ENCODE measurements at places on chromosomes 6 and 20. TPM values are rescaled to one million over a fixed set of nuclear protein-coding genes. Genes with fewer than 3 reads are reported as not detected.

Gene KCTD20
- polyA plus RNA-seq = 52.8 TPM

Gene PHACTR3
- 77.2 TPM for polyA plus RNA-seq

Gene THEMIS
- 0.14 TPM for polyA plus RNA-seq

Gene EPPIN
- 0.41 TPM for polyA plus RNA-seq

Gene ZNF343
- polyA plus RNA-seq = 10.1 TPM

Gene SPATS1
- 0.57 TPM for polyA plus RNA-seq

Gene SSR1
- 81.5 TPM for polyA plus RNA-seq

Gene TPD52L1
- 21.0 TPM for polyA plus RNA-seq

Gene MEP1A
- polyA plus RNA-seq = 0.09 TPM

Gene HSPA1L
- polyA plus RNA-seq = 5.1 TPM

Gene BPIFB2
- polyA plus RNA-seq = not detected

Gene CCN6
- polyA plus RNA-seq = 0.69 TPM

Gene SLC17A2
- polyA plus RNA-seq = not detected

Gene XKR7
- 9.0 TPM for polyA plus RNA-seq

Gene SLC24A3
- 64.9 TPM for polyA plus RNA-seq

Gene SMOC2
- polyA plus RNA-seq = 39.4 TPM

Gene PLN
- 0.43 TPM for polyA plus RNA-seq

Gene SNX3
- polyA plus RNA-seq = 279 TPM

Gene HLA-DPA1
- polyA plus RNA-seq = 6.6 TPM

Gene EFCAB8
- 0.17 TPM for polyA plus RNA-seq

Gene ZKSCAN3
- 6.4 TPM for polyA plus RNA-seq

Gene RSPH4A
- 6.6 TPM for polyA plus RNA-seq

Gene TMC2
- polyA plus RNA-seq = 3.5 TPM

Gene THBS2
- 45.6 TPM for polyA plus RNA-seq

Gene RGL2
- polyA plus RNA-seq = 119 TPM

Gene ETV7
- not detected for polyA plus RNA-seq

Gene SULF2
- 350 TPM for polyA plus RNA-seq

Measured in spinal cord (tissue), 10 donors.